ENCODE measurements at places on chromosomes 3 and 15.
A peak's percentile ranks its signal among the peaks of the same experiment; 100 is the strongest.

DNA sequence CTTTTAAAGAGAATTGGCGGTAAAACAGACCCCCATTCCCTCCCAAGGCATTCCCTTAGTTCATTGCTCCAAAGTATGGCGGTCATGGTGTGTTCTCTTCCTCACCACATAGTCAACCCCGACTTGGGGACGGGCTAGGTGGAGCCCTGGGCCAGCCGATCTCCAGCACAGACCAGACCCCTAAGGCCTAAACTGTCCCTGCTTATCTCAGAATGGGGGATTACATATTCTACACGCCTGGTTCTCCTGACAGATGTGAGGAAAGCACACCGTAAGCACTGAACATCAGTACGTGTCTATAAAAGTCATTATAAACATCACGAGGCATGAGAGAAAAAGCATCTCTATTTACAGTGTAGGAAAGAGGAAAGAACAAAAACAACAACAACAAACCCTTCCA is 244.5 kb upstream of the STT3B start:
- DNase-seq: no peak

DNA sequence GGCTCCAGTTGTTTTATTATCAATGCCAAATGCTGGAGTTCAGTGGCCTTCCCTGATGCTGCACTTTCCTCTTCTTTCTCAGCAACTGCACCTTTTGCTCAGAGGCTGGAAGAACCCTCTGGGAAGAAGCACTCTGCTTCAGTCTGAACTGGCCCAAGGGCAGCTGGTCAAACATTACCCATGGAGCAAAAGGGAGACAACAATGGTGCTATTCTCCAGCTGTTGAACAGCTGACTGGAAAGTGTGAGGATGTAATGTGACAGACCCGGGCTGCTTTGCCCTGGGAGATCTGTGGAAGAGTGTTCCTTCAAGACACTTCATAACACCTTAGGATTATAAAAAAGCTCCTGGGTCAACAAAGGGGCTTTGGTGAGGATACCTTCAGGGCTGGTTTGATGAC is 84.9 kb downstream of the EPHB1 start:
- DNase-seq: no peak

GRCh38 chr3:45443459-45443858 is 55.1 kb downstream of the LARS2 start:
- DNase-seq: no peak

GRCh38 chr15:74053941-74054529 is 28.3 kb downstream of the GOLGA6A start:
- peak; percentile 63 for DNase-seq

- no peak for DNase-seq
Observed at GRCh38 chr3:14486460-14486859, 53.7 kb downstream of the GRIP2 start.

- no peak for DNase-seq
Observed at GRCh38 chr3:65810302-65810701, 228.4 kb downstream of the MAGI1 start.

DNA sequence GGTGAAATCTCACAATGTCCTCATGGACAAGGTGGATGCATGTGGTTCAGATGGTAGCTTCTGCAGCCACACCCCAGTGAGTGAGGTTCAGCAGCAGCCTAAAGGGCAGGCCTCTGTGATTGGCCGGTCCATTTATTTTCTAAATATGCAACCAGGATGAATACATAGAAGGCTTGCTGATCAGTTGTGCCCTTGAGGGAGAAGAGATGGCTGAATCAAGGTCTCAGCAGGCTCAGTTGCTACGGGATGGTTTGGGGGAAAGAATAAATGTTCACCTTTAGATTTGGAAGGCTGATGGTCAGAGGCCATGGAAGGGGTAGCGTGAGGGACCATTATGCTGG is 53.7 kb upstream of the FGD5 start:
- no peak for DNase-seq

DNA sequence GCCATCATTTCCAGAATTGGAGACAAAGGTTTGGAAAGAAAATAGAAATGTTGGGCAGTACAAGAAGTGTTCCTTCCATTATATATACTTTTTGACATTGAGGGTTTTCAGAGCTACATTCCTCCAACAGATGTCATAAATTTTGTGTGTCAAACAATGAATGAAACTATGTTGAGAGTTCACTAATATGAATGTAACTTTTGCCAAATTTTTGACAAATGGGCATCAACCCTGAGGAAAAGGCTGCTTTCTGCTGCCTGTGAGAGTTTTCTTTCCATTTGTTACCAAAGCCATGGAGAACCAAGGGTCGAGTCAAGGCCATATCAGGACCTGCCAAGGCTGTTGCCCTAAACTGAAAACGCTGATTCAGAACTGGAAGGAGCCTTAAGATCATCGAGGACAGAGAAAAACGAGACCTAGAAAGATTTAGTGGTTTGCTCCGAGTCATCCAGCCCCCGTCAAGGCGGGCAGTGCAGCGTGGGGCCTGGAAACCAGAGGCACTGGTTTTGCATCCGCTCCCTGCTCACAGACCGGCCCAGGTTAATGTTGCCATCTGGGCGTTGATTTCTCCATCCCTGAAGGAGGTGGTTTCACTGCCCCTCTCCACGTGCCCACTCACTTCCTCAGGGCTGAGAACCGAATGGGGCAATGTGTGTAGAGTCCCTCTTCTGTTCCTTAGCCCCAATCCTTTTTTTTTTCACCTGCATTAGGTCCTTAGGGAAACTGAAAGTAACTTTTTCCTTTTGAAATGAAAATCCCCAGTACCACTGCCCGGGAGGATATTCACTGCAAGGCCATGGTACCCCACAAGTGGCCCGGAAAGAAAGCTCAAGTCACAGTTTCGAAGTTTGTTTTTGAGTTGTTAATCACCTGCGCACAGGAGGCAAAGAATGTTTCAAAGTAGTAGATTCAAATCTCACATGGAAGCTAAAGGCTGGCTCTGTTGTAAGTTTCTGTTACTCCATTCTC is 32.8 kb downstream of the TPM1 start:
- no peak for DNase-seq

GRCh38 chr15:50837256-50837770 is 71.2 kb upstream of the AP4E1 start:
- DNase-seq: no peak

DNA sequence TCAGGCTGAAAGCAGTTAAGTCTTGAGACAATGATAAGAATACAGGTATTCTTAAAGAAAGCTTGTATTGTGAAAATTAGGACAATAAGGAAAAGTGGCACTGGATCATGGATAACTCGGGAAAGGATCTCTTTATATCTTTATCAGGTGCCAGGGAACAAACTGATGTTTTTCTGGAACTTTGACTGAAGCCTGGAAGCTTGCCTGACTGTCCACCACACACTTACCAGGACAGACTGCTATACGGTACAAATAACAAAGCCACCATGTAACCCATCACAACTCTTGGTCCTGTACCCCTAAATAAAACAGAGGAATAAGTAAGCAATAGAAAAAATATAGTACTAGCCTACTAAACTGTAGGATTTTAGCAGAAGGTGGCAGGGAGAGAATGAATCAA is 623.0 kb downstream of the OTOL1 start:
- no peak for DNase-seq

- no peak for DNase-seq
Observed at GRCh38 chr3:79824166-79824565, 56.4 kb upstream of the ROBO1 start.

DNA sequence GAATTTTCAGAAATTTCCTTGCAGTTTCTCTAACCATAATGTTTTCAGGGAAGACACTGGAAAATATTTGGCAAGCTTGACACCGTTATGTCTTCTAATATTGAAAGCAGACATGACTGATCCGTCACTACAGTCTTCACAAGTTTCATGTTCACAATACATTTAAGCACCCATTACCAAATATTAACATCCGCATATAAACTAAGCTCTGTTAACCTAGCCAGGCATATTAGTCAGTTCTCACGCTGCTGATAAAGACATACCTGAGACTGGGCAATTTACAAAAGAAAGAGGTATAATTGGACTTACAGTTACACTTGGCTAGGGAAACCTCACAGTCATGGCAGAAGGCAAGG is 162.7 kb upstream of the LYSMD4 start:
- no peak for DNase-seq

- no peak for DNase-seq
Observed at GRCh38 chr3:128867200-128868125, 12.0 kb upstream of the ACAD9 start.

GRCh38 chr3:194327218-194328052 is 23.7 kb downstream of the CPN2 start:
- DNase-seq: no peak

- no peak for DNase-seq
Observed at GRCh38 chr3:128581566-128581965, 69.1 kb downstream of the RPN1 start.

DNA sequence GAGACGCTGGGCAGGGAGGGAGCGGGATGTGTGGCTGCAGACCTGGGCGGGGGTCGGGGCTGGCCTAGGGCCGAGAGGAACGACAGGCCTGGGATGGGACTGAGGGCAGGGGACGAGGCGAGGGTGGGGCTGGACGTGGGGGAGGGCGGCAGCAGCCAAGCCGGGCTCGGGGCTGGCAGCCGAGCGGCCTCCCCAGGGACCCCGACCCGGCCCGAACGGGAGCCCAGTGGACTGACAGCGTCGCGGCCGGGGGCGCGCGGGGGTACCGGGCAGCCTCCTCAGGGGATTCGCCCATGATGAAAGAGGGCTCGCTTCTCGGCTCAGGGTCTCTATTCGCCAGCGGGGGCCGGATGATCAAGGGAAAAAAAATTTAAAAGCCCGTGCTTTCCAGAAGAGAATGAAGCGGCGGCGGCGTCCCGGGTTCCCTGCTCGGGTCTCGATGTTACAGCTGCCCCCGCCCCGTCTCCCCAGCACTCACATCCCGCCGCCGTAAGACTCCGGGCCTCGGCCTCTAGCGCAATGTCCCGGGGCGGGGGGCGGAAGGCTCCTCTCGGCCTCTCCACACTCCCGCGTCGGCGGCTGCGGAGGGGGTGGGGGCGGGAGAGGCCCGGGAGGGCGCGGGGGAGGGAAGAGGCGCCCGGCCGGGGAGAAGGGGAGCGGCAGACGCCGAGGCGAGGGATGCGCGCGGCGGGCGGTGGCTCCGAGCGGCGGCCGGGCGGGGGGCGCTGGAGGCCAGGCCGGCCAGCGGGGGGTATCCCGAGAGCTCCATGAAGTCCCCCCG is 4.3 kb downstream of the PTH1R start:
- DNase-seq: no peak

Data from GM19239 (cell line).